Stimulated activated CD8-positive, alpha-beta memory T cell treated with anti-CD3 and anti-CD28 coated beads, Interleukin-4, amount 100 ng/mL, for 1 hour (primary cell): ENCODE measurements at places on chromosomes 4 and X.

GRCh38 chr4:140710908-140711622 lies 45.1 kb downstream of the TBC1D9 start:
- DNase-seq, result no peak

DNA sequence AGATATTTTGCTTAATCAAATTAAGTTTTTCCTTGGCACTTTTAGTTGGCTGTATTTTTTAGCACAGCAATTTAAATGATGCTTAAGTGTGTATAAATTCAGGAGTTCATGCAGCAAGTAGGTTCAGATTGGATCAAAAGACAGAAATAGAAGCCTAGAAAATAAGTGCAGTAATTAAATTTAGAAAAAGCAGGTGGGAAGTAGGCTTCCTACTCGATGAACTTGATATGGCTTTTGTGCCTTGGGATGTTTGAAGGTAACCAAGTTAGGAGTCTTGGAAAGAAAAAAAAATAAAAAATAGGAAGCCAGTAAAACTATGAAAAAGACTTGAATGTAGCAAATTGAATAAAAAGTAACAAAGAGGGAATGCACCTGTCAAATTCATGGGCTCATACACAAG lies 372.3 kb downstream of the SPOCK3 start:
- DNase-seq, result no peak

GRCh38 chrX:31649201-31649600 lies 577.4 kb upstream of the FTHL17 start:
- no peak for DNase-seq

GRCh38 chr4:84218031-84218430 lies 281.1 kb downstream of the NKX6-1 start:
- no peak for DNase-seq

DNA sequence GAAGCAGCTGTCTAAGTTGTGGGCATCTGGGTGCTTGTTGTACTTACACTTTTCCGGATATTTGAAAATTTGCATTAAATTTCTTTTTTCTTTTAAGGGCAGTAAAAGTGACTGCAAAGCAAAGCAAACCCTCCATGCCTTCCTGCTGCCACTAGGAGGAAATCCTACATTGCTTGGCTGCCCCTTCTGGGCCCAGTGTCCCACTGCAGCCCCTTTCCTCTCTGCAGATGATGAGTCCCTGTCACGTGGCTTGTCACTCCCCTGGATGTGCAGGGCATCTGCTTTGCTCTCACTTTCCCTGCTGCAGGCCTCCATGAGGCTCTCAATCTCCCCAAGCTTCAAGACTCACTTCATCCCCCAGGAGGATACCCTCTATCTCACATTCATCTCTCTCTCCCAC lies 12.7 kb downstream of the TSR2 start:
- DNase-seq, result no peak

DNA sequence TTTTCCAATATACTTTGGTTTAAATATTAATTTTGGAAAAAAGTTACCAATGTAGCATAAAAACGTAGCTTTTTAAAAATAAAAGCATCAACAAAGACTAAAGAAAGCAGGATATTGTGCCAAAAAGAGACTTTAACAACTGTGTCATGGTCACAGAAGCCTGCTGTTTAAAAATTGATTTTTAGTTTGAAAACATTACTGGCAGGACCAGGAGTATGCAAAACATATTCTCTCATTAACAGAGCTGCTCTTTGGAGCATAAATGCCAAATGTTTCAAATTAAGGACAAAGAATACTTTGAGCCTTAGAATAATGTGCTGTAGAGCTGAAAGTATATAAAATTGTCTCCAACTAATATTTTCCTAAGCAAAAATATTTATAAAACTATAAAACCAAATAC lies 279.0 kb downstream of the ARAP2 start:
- no peak for DNase-seq

GRCh38 chr4:46900082-46900481 lies 9.0 kb downstream of the COX7B2 start:
- DNase-seq, result no peak

- DNase-seq, result no peak
Measured at GRCh38 chr4:123599061-123599919, 202.7 kb downstream of the SPRY1 start.

GRCh38 chr4:42995343-42995944 lies 102.9 kb downstream of the GRXCR1 start:
- DNase-seq, result no peak
